ENCODE measurements at places on chromosomes 2 and 18. TPM values are rescaled to one million over a fixed set of nuclear protein-coding genes. Genes with fewer than 3 reads are reported as not detected.

DNA sequence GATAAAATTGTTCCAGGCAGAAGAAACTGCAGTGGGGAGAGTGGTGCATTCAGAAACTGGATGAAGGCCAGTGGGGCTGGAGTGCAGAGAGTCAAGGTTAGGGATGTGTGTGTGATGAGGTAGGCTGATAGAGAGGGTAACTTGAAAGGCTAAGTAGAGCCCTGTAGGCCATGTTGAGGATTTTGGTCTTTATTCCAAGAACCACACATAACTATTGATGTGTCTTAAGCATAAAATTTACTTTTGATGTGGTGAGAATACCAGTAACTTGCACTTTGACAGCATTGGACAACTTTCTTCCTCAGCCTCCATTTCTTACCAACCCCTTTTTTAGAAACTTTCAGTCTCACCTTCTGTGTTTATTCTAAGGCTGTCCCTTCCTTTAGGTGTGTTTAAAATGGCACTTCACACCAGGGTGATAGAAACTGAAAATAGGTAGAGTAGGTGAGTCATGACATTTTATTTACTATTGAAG is 22.6 kb downstream of the MTX2 start:
- H3K36me3 ChIP-seq = no peaks in the 10 kb centered on the region
- peaks cover 2% of the 10 kb centered on the region for H3K4me1 ChIP-seq
- DNase-seq = no peak
- no peak overlapping the region for H3K4me3 ChIP-seq
- no peaks in the 10 kb centered on the region for H3K27me3 ChIP-seq
- no peak overlapping the region for H3K27ac ChIP-seq

DNA sequence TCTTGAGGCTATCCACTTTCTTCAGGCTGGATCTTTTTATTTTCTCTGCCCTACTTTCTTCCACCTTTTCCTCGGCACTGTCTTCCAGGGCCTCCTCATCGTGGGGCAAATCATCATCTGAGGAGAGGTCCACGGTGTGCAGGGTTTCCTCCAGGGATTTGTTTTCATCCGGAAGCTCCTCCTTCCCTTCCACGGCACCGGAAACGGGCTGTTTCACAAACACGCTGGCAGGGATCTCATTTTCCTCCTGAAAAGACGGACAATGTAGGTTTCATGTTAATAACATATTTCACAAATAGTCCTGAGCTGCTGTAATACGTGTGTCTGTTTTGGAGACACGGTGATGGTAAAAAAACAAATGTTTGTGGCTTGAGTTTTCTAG is 10.4 kb downstream of the CAVIN2 start:
- H3K36me3 ChIP-seq = no peaks in the 10 kb centered on the region
- no peak for DNase-seq
- H3K4me3 ChIP-seq = no peak overlapping the region
- H3K4me1 ChIP-seq = peaks cover 5% of the 10 kb centered on the region
- H3K27ac ChIP-seq = no peak overlapping the region
- H3K27me3 ChIP-seq = no peaks in the 10 kb centered on the region

Gene RASGRP3
- 2.0 TPM for total RNA-seq

GRCh38 chr2:114040826-114041225 is 150.9 kb downstream of the ACTR3 start:
- no peak overlapping the region for H3K27ac ChIP-seq
- DNase-seq = no peak
- no peaks in the 10 kb centered on the region for H3K27me3 ChIP-seq
- no peak overlapping the region for H3K4me3 ChIP-seq
- no peaks in the 10 kb centered on the region for H3K36me3 ChIP-seq

DNA sequence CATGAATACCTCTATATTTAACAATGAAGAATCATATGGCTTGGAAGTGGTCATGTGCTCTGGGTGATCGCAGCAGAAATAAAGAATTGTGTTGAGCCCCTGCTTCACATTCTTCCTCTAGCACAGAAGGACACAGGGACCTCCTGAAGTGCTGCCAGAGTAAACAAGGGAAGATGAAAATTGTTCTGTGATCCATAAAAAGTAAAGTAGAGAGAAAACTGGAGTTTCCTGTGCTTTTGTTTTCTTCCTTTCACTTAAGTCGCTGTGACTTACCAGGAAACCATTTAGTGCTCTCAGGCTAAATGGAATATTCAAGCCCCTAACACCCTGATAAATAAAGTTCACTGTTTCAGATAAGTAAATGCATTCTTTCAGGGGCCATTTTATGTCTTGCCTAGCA is 1173.6 kb upstream of the CHAC2 start:
- no peak overlapping the region for H3K4me3 ChIP-seq
- peak; percentile 36 for DNase-seq
- no peaks in the 10 kb centered on the region for H3K4me1 ChIP-seq
- H3K27me3 ChIP-seq = no peaks in the 10 kb centered on the region

Gene CABLES1
- 12.2 TPM for total RNA-seq

DNA sequence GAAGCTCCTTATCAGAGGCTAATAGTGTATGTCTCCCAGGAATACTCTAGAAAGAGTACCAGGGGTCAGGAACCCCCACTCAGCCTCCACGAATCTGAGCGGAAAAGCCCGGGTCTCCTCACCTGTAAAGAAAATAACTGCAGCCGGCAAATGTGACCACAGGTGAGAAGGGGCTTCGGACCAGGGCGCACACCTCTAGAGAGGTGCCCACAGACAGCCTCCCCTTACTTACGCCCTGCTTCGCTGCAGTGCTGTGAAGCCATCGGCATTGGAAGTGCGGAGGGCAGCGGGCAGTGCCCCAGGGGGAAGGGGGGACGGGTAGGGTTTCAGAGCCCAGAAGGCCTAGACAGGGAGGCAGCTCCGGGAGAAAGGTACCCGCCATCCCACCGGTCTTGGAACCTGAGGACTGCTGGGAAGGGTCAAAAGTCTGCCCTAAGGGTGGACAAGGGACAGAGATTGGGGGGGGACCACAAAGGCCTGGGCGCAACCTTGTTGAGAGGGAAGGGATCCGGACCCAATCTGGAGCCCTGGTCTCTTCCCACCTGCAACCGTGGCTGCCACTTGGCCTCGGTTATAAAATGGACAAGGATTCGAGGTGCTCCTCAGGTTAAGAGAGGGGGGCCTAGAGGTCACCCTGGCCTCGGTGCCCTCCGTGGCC is 642 bp upstream of the STEAP3 start:
- H3K27ac ChIP-seq = no peak overlapping the region
- H3K4me3 ChIP-seq = peak overlapping the region; percentile 73
- peaks cover 11% of the 10 kb centered on the region for H3K4me1 ChIP-seq
- DNase-seq = no peak

DNA sequence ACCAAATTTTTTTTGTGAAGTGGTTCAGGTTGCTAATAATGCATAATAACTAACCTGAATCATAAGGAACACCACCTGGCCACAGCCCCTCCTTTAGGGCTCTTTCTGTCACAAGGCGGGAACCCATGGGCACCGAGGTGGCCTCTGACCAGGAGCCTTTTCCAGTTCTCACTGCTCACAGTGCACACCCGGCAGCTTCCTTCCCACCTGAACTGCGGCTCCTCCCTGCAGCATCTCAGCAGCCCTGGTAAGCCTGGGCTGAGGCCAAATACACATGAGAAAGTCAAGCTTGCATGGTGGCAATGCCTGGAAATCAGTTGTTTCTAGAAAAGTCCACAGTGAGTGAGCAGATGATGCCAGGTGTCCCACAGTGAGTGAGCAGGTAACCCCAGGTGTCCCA is 77.6 kb upstream of the SNTG2 start:
- no peaks in the 10 kb centered on the region for H3K4me1 ChIP-seq
- no peak overlapping the region for H3K4me3 ChIP-seq
- no peaks in the 10 kb centered on the region for H3K27me3 ChIP-seq
- H3K27ac ChIP-seq = no peak overlapping the region
- no peak for DNase-seq
- H3K36me3 ChIP-seq = no peaks in the 10 kb centered on the region

DNA sequence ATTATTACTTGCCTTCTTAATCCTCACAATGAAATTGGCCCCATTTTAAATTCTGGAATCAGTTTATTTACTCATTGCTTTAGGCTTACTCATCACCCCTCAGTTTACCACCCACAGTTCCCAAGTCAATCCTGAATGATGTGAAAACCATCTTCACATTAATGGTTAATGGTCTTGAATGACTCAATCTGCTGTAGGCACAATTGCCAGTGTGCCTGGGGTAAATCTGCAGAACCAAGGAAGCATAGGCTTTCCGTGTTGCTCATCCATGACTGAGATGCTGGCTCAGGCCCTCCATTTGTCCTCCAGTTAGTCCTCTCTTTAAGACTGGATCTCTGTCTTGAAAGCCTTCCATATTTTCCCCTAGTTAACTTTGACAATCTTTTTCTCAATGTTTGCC is 164.5 kb downstream of the PMAIP1 start:
- H3K4me3 ChIP-seq = no peak overlapping the region
- H3K4me1 ChIP-seq = no peaks in the 10 kb centered on the region
- H3K36me3 ChIP-seq = no peaks in the 10 kb centered on the region
- H3K27me3 ChIP-seq = peaks cover 5% of the 10 kb centered on the region

DNA sequence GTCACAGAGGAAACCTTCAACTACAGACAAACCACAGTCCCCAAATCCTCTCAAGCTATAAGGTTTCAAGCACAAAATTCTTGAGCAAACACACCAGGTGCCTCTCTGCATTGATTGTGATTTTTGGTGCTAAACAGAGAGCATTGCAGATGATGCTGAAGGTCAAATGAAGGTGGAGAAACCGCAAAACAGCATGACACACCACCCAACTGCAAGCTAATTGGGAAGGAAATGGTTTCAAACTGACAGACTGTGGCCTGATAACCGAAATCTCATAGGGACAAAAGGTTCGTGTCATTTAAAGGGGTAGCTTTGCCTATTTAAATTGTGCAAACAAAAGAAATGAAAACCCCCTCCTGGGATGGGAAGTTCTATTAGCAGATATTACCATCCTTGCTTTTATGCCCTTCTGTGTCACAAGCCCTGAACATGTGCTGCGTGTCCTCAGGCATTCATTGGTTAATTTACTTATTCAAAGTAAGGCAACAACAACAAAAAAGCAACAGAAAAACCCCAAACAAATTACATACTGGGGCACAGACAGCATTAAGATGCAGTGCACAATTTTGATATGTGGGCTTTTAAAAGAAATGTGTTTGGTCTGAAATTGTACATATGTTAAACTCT is 154.9 kb downstream of the AQP4 start:
- no peak for DNase-seq
- H3K27ac ChIP-seq = no peak overlapping the region
- H3K27me3 ChIP-seq = no peaks in the 10 kb centered on the region
- H3K4me3 ChIP-seq = no peak overlapping the region
- H3K4me1 ChIP-seq = no peaks in the 10 kb centered on the region
- H3K36me3 ChIP-seq = no peaks in the 10 kb centered on the region

GRCh38 chr2:30164131-30164925 is 17.5 kb downstream of the YPEL5 start:
- no peak overlapping the region for H3K4me3 ChIP-seq
- H3K36me3 ChIP-seq = peaks cover 12% of the 10 kb centered on the region
- peak; percentile 23 for DNase-seq
- H3K27me3 ChIP-seq = no peaks in the 10 kb centered on the region

DNA sequence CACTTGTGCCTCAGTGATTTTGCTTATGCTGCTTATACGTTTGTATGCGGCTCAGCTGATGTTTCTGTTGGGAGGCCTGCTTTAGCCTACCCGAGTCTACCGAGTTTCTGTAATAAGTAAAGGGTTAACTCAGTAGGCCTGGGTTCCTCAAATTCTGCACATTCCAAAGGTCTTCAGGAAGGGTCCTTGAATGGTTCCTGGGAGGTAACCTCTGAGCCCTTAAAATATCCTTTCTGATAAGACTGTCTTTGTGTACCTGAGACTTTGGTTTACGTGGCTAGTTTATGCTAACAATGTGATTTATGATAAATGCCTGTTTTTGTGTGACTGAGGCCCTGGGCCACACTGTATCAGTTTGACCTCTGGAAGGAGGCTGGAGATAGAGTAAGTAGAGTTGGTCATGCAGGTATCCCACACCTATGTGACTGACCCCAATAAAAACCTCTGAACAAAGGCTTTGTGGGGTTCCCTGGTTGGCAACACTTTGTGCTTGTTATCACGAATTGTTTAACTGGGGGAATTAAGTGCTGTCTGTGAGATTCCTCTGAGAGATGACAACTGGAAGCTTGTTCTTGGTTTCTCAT is 18.9 kb upstream of the PNPT1 start:
- no peaks in the 10 kb centered on the region for H3K4me1 ChIP-seq
- H3K36me3 ChIP-seq = no peaks in the 10 kb centered on the region
- H3K27ac ChIP-seq = no peak overlapping the region
- H3K4me3 ChIP-seq = no peak overlapping the region

Gene SCYGR4
- total RNA-seq = not detected

DNA sequence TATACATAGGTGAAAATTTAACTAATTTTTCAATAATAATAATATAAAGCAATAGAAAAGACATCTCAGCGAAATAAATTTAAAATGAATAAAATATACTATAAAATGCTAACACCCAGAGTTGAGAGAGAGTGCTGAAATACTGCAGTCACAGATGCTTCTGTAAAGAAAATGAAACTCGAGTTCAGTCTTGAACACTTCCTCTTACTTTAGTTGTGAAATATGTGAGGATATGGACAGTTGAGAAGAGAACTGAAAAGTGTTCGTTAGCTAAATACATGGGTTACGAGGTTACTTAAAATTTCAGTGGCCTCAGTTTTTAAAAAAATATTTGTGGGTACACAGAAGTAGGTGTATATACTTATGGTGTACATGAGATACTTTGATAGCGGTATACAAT is 106.8 kb downstream of the DNAH7 start:
- no peaks in the 10 kb centered on the region for H3K36me3 ChIP-seq
- H3K27me3 ChIP-seq = no peaks in the 10 kb centered on the region
- H3K4me1 ChIP-seq = no peaks in the 10 kb centered on the region
- H3K4me3 ChIP-seq = no peak overlapping the region

GRCh38 chr18:1103537-1103936 is 198.9 kb downstream of the ADCYAP1 start:
- no peak overlapping the region for H3K4me3 ChIP-seq
- H3K27me3 ChIP-seq = no peaks in the 10 kb centered on the region
- no peaks in the 10 kb centered on the region for H3K36me3 ChIP-seq
- H3K4me1 ChIP-seq = peaks cover 5% of the 10 kb centered on the region
- no peak for DNase-seq

- peaks cover 3% of the 10 kb centered on the region for H3K36me3 ChIP-seq
- no peak overlapping the region for H3K4me3 ChIP-seq
- DNase-seq = no peak
- no peaks in the 10 kb centered on the region for H3K4me1 ChIP-seq
- H3K27me3 ChIP-seq = no peaks in the 10 kb centered on the region
These were observed 27.3 kb upstream of the C2orf66 start for GRCh38 chr2:196836440-196836839.

DNA sequence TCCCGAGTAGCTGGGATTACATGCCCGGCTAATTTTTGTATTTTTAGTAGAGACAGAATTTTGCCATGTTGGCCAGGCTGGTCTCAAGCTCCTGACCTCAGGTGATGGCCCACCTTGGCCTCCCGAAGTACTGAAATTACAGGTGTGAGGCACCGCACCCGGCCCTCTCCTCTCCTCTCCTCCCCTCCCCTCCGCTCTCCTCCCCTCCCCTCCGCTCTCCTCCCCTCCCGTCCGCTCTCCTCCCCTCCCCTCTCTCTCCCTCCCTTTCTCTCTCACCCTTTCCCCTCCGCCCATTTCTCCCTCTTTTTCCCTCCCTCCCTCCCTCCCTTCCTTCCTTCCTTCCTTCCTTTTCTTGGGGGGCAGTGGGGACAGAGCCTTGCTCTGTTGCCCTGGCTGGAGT is 28.4 kb downstream of the CD8B start:
- no peak overlapping the region for H3K27ac ChIP-seq
- H3K36me3 ChIP-seq = no peaks in the 10 kb centered on the region

- peaks cover 25% of the 10 kb centered on the region for H3K4me1 ChIP-seq
- no peak overlapping the region for H3K27ac ChIP-seq
- DNase-seq = no peak
- no peak overlapping the region for H3K4me3 ChIP-seq
- H3K36me3 ChIP-seq = peaks cover 6% of the 10 kb centered on the region
These were observed 209.9 kb downstream of the TNS1 start for GRCh38 chr2:217792626-217793527.

- H3K27ac ChIP-seq = peak overlapping the region; percentile 83
- peak; percentile 95 for DNase-seq
- no peak overlapping the region for H3K4me3 ChIP-seq
- H3K36me3 ChIP-seq = peaks cover 10% of the 10 kb centered on the region
- peaks cover 10% of the 10 kb centered on the region for H3K4me1 ChIP-seq
These were observed 19.4 kb downstream of the TTC27 start for GRCh38 chr2:32647180-32647651.

All from astrocyte (in vitro differentiated cells and primary cell).